ENCODE measurements at places on chromosomes 5 and 9.

GRCh38 chr5:96381526-96381925 lies 51.5 kb downstream of the PCSK1 start:
- DNase-seq: peak; percentile 48

GRCh38 chr5:59275170-59275509 lies 618.4 kb downstream of the PDE4D start:
- DNase-seq: no peak

DNA sequence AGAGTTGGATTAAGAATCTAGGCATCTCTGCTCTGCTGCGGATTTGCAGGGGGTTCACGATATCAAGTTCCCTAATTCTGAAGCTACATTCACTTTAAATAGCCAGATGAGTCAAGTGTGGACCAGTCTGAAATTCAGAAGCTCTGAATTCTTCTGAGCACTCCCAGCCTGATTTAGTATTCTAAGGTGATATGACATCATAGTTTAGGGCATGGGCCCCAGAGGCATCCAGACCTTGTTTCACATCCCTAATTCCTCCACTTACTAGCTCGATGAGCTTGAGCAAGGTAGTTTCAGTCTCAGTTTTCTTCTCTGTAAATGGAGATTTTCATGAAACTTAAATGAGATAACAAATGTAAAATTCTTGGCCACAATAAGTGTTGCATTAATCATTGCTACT lies 65.2 kb downstream of the TMEM167A start:
- no peak for DNase-seq

GRCh38 chr9:110918316-110919049 lies 119.8 kb downstream of the LPAR1 start:
- no peak for DNase-seq

GRCh38 chr5:163612358-163613149 lies 107.1 kb downstream of the MAT2B start:
- DNase-seq: no peak

GRCh38 chr5:122727112-122727541 lies 47.8 kb upstream of the SNX2 start:
- no peak for DNase-seq

- DNase-seq: no peak
Measured at GRCh38 chr9:117265253-117265652, 149.6 kb downstream of the ASTN2 start.

- DNase-seq: no peak
Measured at GRCh38 chr9:109401990-109402318, 81.1 kb upstream of the EPB41L4B start.

- DNase-seq: no peak
Measured at GRCh38 chr5:110414360-110414759, 312.1 kb downstream of the TMEM232 start.

DNA sequence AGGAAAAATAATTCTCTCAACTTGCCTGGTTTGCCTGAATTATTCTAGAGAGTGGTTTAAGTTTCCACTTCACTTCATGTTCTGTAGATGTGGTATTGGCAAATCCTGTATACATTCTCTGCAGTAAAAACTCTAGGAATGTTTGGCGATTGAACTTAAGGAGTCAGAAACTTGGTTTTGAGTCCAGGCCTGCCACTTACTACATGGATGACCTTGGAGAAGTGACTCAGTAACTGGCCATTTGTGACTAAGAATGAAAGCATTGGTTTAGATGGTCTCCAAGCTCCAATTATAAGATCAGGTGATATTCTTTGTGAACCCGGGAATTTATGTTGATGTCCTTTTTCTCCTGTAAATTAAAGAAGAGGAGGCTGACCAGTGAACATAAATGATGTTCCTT lies 233.8 kb downstream of the GAS1 start:
- no peak for DNase-seq

DNA sequence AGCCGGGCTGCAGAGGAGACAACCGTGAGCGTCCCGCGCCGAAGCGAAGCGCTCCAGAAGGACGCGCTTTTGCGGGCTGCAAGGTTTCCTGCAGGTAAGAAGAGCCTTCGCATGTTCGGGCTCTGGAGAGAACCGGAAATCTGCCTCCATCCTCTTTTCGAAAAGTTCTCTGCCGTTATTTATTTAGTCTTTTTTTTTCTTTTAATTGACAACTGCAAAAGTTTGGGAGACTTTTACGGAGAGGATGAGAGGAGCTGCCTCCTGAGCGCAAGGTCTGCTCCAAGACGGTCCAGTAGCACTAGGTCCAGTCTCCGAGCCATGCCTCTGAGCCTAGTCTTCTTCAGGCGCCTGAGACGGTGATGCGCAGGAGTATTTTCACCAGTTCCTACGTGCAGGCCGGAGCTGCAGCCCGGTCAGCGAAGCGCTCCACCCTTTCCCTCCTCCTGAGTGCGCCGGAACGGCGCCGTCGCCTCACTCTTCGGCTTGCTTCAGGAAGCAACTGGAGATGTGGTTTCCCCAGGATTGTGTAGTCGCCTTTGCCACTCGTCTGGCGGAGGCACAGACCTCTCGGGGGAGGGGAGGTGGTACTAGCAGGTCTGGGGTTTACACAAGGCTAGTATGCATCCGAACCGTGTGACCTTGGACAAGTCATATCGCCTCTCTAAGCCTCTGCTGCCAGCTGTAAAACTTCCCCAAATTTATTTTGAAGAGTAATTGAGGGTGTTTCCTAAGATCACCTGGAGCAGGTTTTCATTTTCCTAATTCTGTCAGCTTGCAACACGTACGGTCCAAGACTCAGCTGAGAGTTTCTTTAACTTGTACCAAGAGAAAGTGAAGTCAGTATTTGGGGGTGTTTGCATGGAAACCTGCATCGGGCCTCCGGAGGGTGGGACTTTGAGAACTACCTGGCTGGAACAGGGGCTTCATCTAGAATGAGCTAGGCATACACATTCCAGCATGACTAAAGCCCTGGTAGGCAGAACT lies 4.5 kb downstream of the POU4F3 start:
- DNase-seq: peak; percentile 48

DNA sequence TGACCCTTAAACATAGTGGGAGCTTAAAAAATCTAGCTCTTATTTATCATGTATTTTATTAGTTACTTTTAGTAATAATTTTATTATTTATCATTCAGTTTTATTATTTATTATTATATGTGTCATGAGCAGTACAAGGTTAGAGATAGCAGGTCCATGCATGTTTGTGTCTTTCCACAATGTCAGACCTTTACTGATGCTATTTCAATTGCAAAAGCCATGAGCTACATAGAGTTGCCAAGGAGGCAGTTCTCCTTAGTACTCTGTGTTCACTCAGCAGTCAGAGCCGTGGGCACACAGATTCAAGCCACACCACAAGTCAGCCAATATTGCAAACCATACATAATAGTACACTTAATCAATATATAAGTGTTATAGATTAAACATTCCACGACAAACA lies 157.9 kb upstream of the NTRK2 start:
- DNase-seq: no peak

DNA sequence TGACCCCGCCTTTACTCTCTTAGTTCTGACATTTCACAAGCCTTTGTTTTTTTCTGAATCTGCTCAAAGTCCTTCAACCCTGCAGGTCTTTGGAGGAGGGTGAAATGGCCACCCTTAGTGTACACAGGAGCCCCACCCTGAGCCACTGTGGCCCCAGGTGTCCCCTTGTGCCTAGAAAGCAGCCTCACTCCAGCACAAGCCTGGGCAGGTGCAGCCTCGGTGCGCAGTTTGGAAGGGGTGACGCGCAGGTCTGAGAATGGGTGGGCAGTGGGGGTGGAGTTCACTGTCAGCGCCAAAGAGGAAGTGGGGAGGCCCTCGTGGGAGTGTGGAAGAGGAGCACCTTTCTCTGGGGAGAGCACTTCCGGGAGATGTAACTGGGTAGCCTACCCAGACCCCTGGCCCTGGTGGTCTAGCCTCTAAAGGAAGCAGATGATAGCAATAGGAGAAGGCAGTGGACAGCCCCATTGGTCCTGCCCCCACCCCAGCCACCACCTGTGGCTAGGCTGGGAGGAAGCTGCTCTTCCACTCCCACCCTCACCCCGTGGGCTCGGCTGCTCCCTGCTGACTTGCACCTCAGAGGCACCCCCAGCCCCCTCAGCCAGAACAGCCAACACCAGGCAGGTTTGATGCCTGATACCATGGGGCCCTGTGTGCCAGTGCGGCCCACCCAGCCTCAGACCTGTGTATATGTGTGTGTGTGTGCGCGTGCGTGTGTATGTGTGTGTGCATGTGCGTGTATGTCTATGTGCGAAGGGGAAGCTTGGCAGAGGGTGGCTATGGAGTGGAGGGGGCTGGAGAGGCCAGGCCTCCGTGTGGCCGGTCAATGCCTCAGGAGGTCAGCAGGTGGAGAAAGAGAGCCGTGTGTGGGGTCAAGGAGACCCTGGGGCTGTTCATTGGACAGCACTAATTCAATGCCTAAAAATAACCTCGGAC lies 16.8 kb upstream of the DAB2IP start:
- no peak for DNase-seq

DNA sequence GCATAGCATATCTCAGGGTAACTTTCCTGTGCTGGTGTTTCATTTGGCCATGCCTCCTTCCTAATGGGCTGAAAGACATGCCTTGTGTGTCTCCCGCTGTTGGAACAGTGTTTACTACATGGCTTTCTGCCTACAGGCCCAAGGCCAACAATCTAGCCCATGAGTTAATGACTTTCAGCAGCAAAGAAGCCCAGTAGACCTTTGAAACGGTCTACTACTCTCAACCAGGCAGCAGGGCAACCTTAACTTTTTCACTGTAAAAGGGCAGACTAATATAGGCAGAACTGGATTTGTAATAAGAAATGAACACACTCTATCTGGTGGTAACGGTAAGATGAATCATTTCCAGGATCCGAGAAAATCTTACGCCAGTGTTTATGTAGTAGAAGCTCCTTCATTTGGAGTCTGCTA lies 21.0 kb downstream of the C5orf15 start:
- no peak for DNase-seq

DNA sequence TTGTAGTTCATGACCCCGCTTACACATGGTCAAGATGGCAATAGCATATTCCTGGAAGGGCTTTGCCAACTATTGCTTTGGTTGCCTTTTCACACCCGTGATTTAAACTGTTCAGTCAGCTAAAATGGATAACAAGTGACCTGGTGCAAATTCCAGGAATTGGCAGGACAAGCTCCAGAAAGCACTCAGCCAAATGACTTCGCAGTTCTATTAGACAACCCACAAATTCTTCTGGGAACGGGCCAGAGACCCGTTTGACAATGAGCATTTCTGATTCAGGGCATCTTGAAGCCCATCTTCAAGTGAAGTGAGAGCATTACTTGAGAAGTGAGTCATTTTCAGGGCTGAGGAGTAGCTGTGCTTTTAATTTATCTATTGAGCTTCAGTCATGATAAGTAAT lies 165.0 kb downstream of the DROSHA start:
- no peak for DNase-seq

DNA sequence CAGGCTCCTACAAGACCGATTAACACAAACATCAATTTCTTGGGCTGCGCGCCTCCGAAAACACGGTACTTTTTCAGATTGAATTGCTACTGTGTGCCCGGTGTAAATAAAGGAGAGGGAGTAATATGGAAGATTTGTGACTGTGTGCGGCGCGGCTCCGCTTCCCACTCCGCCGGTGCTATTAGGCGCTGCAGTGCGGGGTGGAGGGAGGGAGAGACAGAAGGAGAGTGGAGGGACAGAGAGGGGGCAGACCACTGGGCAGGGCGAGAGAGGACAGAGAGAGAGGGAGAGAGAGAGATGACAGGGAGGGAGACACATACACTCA lies 24.7 kb upstream of the RNU6ATAC start:
- no peak for DNase-seq

DNA sequence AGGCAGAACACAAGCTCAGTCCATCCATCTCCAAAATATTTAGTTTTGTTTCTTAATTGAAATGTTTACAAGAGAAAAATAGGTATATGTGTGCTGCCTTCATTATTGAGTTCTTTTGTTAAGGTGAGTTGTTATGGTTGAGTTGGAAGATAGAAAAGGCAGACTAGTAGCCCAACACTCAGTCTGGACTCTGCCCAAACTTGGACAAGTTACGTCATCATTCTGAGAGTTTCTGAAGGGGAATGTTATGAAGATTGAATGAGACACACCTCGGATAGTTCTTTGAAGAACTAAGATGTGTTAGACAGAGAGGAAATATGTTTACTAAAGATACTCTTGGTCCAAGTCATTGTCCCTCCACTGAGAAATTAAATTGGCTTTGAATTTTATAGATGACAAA lies 245.5 kb downstream of the KCTD16 start:
- DNase-seq: no peak

DNA sequence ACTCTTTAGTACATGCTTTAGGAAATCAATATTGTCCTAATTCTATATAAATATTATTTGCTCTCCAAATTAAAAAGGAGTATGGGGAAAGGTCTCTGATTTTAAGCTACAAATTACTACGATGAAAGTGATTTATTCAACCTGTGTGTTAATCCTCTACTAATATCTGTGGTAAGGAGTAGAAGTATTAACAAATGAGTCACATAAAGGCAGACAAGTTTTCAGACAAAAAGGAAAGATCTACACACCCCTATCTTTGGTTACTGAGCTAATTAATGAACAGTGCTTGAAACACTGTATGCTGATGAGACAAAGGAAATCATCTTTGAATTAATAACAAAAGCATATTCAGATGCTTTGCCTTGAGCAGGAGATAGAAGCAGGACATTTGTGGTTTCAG lies 15.9 kb downstream of the LOX start:
- no peak for DNase-seq

- DNase-seq: peak; percentile 1
Measured at GRCh38 chr5:52840277-52841050, 52.7 kb downstream of the ITGA1 start.

GRCh38 chr9:96420468-96421219 lies 2.5 kb upstream of the ZNF367 start:
- DNase-seq: peak; percentile 18

- DNase-seq: no peak
Measured at GRCh38 chr9:110936719-110937452, 101.4 kb downstream of the LPAR1 start.

- DNase-seq: no peak
Measured at GRCh38 chr5:140382866-140383265, 18.8 kb upstream of the ANKHD1 start.

DNA sequence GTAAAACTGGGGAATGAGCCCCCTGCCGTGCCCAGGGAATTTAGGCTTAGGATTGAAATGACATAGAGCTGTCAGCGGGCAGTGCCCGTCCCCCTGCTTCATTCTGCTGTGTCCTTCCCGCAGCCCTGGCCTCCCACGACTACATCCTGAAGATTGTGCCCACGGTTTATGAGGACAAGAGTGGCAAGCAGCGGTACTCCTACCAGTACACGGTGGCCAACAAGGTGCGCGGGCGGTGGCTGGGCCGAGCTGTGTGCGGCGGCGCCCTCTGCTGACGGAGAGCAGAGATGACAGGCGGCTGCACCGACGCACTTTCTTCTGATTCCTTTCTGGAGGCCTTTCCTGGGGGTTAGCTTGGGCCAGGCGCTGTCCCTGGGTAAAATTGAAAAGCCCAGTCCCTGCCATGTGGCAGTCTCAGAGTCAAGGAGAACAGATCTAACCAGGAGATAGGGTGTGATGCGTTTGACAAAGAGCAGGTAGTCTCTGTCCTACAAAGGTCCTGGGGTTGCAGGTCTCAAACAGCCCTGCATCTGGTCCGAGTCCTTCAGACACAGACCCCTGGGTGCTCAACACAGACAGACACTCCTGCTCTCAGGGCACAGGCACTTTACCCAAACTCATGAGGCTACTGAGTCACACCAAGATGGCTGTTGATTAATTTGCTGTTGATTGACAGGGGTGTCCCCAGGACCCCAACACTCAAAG lies 26.8 kb upstream of the RPL26L1 start:
- DNase-seq: peak; percentile 41

GRCh38 chr9:7223981-7224380 lies 466.2 kb downstream of the KDM4C start:
- no peak for DNase-seq

- no peak for DNase-seq
Measured at GRCh38 chr9:111916234-111916645, 19.6 kb downstream of the UGCG start.

GRCh38 chr5:16773991-16774390 lies 157.2 kb upstream of the RETREG1 start:
- no peak for DNase-seq

Data from NCI-H526 (cell line).